Memory B cell (primary cell): ENCODE measurements at places on chromosomes 2 and 18.

DNA sequence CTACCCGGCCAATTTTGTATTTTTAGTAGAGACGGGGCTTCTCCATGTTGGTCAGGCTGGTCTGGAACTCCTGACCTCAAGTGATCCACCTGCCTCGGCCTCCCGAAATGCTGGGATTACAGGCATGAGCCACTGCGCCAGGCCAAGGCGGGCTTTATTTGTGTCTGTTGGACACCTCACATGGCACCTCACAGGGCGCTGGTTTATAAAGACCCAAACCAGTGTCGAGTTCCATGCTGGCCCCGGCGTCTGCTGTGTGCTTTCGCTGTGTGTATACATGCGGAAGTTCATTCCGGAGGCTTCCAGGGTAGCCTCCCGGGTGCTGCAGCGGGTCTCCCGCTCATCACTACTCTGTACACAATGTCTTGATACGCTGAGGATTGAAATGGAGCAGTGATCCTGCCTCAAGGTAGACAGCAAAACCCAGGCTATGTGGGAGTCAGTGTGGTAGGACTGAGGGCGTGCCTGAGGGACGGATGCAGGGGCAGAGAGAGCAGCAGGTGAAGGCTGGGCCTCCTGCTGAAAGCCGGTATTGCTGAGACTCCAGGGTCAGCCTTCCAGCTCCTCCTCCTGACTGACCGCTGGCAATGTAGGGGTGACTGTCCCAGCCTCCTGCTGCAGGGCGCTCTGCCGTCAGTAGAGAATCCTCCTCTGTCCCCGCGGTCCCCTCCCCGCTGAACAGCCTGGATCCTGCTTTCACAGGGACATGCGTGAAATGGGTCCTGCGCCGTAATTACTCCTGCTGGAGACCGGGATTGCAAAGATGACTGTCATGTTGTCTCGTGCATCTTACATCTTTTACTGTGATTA lies 22.7 kb downstream of the LDLRAD4 start:
- no peak for DNase-seq

DNA sequence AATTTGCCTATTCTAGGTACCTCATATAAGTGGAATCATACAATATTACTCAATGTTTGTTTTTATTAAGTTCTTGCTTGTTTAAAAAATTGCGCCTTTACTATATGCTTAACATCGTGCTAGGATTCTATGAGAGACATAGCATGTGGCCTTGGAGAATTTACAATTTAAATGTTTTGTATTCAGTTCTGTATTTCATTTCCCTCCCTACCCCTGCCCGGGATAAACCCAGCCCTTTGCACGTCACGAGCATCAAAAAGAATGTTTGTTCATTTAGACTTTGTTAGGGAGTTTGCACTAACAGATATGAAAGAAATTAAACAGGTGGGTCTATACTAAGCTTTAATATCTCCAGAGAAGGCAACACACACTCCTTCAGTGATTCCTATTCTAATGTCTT lies 75.7 kb downstream of the C18orf54 start:
- no peak for DNase-seq

DNA sequence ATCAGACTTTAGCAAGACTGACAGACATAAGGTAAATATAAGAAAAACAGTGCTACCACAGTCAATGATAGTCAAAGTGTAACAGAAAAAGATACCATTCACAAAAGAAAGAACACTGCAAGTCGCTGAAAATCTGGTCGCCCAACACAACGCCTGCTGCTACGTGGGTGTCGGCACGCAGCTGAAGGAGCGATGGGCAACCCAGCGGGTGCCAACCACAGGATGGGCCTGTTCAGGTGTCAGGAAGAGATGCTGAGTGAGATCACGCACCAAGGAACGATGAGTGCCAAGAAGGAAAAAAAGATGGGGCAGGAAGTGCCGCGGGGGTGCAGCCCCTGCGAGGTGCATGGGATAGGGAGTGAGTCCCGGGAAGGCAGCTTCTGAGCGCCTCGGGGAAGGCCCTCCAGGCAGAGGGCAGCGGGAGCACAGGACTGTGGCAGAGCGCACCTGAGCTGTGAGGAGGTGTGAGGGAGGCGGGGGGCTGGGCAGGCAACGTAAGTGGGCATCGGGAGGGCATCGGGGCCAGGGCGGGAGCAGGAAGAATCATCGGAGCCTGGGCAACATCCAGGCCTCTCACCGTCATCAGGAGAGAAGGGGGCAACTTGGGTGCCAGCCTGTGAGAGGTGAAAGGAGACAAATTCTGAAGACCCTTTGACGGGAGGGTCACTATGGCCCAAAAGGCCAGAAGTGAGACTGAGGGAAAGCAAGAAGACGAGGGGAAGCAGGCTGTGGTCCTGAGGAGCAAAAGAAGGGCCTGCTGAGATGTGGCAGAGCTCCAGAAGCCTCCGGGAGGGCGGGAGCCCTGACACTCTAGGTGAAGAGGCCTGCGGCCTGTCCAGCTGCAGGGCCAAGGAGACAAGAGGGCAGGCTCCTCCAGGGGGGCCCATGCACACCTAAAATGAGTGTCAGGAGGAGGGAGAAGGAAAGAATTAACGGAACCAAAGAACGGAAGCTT lies 14.8 kb upstream of the MTERF4 start:
- DNase-seq, result no peak

- DNase-seq, result no peak
Measured at GRCh38 chr2:61419129-61419528, 51.8 kb downstream of the USP34 start.

DNA sequence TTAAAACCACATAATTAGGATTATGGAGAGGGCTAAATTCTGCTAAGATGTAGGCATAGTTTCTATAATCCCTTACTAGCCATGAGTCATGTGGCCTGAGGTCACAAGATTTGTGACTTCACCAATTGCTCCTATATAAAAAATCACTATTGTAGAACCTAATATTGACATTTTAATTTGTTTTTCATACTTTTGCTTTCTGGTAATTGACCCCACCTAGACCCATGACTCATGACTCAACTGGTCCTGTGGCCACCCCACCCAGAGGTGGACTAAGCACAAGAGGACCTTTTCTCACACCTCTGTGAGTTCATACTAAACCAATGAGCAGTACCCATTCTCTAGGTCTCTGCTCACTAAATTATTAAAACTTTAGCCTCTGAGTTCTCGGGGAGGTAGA lies 1567.5 kb upstream of the LRRTM1 start:
- DNase-seq, result no peak
